ENCODE measurements at places on chromosomes 7 and 10. TPM values are rescaled to one million over a fixed set of nuclear protein-coding genes. Genes with fewer than 3 reads are reported as not detected.

- H3K4me3 ChIP-seq = peak overlapping the region; percentile 68
- no peaks in the 10 kb centered on the region for H3K36me3 ChIP-seq
- peak overlapping the region; percentile 95 for H3K27ac ChIP-seq
- no peak for DNase-seq
- no peaks in the 10 kb centered on the region for H3K27me3 ChIP-seq
- peaks cover 45% of the 10 kb centered on the region for H3K4me1 ChIP-seq
Measured at GRCh38 chr7:2554661-2555111, 638 bp downstream of the BRAT1 start.

- H3K27ac ChIP-seq = no peak overlapping the region
- peaks cover 12% of the 10 kb centered on the region for H3K4me1 ChIP-seq
- no peak overlapping the region for H3K4me3 ChIP-seq
- DNase-seq = no peak
Measured at GRCh38 chr10:84097787-84098353, 41.4 kb upstream of the GHITM start.

GRCh38 chr10:134247-135131, 766 bp upstream of the ZMYND11 start:
- H3K4me1 ChIP-seq = peaks cover 47% of the 10 kb centered on the region
- no peak for DNase-seq
- peak overlapping the region; percentile 72 for H3K4me3 ChIP-seq

DNA sequence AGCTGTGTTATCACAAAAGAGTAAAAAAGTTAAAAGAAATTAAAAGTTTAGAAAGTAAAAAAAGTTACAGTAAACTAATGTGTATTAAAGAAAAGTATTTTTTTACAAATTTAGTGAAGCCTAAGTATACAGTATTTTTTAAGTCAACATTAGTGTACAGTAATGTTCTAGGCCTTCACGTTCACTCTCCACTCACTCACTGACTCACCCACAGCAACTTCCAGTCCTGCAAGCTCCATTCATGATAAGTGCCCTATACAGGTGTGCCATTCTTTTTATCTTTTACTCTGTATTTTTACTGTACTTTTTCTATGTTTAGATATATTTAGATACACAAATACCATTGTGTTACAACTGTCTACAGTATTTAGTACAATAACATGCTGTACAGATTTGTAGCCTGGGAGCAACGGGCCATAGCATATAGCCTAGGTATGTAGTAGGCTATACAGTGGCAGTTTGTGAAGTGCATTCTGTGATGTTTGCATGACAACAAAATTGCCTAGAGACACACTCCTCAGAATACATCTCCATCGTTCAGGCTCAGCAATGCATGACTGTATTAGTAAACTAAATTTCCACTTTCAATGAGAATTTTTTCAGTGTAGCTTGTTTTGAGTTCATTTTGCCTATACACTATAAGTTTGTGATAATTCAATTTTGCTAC, 539.9 kb upstream of the C7orf33 start:
- H3K27me3 ChIP-seq = no peaks in the 10 kb centered on the region
- H3K27ac ChIP-seq = no peak overlapping the region
- no peaks in the 10 kb centered on the region for H3K36me3 ChIP-seq
- DNase-seq = no peak
- no peaks in the 10 kb centered on the region for H3K4me1 ChIP-seq
- no peak overlapping the region for H3K4me3 ChIP-seq

- H3K4me3 ChIP-seq = no peak overlapping the region
- DNase-seq = no peak
- no peaks in the 10 kb centered on the region for H3K36me3 ChIP-seq
- H3K27me3 ChIP-seq = no peaks in the 10 kb centered on the region
Measured at GRCh38 chr10:102068216-102068615, 3.1 kb downstream of the HPS6 start.

- H3K4me3 ChIP-seq = no peak overlapping the region
- H3K27me3 ChIP-seq = no peaks in the 10 kb centered on the region
- no peaks in the 10 kb centered on the region for H3K4me1 ChIP-seq
- no peak for DNase-seq
- no peaks in the 10 kb centered on the region for H3K36me3 ChIP-seq
Measured at GRCh38 chr7:84801396-84801795, 385.5 kb downstream of the SEMA3D start.

DNA sequence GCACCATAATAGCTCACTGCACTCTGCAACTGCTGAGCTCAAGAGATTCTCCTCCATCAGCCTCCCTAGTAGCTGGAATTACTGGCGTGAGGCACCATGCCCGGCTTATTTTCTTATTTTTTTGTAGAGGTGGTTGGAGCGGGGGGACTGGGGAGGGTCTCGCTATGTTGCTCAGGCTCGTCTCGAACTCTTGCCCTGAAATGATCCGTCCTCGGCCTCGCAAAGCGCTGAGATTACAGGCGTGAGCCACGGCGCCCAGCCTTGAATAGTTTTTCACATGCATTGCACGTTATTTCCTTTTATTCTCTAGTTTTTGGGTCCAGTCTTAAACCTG, 526 bp upstream of the LAMTOR4 start:
- peaks cover 6% of the 10 kb centered on the region for H3K36me3 ChIP-seq
- H3K27ac ChIP-seq = peak overlapping the region; percentile 61
- no peak for DNase-seq
- H3K4me1 ChIP-seq = peaks cover 14% of the 10 kb centered on the region
- H3K27me3 ChIP-seq = no peaks in the 10 kb centered on the region

- no peaks in the 10 kb centered on the region for H3K4me1 ChIP-seq
- H3K4me3 ChIP-seq = no peak overlapping the region
- H3K27ac ChIP-seq = no peak overlapping the region
- H3K36me3 ChIP-seq = no peaks in the 10 kb centered on the region
- no peaks in the 10 kb centered on the region for H3K27me3 ChIP-seq
Measured at GRCh38 chr10:112875476-112876267, 74.4 kb upstream of the TCF7L2 start.

DNA sequence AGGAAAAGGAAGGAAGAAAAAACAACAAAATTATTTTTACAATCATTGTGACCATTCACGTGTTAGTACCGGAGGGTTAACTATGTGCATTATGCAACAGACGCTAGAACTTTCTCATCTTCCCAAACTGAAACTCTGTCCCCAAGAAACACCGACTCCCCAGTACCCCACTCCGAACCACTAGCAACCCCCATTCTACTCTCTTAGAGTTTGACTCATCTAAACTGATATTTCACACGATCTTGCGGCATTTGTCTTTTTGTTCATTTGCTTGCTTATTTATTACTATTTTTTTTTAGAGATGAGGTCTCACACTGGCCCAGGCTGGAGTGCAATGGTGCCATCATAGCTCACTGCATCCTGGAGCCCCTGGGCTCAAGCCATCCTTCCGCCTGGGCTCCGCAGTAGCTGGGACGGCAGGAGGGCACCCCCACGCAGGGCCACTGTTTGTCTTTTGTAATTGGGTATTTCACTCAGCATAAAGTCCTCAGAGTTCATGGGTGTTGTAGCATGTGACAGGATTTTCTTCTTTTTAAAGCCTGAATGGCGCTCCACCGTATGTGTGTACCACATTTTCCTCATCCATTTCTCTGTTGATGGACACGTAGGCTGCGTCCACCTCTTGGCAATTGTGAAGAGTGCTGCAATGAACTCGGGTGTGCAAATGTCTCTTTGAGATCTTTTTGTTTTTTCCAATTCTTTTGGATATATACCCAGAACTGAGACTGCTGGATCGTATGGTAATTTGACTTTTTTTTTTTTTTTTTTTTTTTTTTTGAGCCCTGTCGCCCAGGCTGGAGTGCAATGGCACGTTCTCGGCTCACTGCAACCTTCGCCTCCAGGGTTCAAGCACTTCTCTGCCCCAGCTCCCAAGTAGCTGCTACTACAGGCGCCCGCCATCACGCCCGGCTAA, 9.5 kb downstream of the MNX1 start:
- no peaks in the 10 kb centered on the region for H3K36me3 ChIP-seq
- no peak for DNase-seq
- peak overlapping the region; percentile 46 for H3K4me3 ChIP-seq
- no peak overlapping the region for H3K27ac ChIP-seq
- peaks cover 23% of the 10 kb centered on the region for H3K27me3 ChIP-seq

DNA sequence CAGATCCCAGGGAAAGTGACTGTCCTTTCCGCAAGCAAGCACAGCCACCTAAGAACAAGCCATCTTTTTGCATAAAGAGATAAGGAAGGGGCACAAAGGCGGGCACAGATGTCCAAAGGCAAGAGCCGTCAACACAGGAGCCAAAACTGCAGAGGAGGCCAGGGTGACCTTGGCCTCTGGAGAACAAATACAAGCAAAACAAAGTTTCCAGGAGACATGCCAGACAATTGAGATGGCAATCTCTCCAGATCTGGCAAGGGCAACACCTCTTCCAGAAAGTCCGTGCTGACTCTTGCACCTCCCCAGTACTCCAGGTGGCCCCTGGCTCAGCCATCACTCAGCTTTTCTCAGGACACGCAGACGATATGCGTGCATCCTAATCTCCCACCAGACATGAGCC, 58.2 kb downstream of the TEX36 start:
- no peaks in the 10 kb centered on the region for H3K4me1 ChIP-seq
- peak overlapping the region; percentile 15 for H3K27ac ChIP-seq
- H3K36me3 ChIP-seq = no peaks in the 10 kb centered on the region
- no peak for DNase-seq

DNA sequence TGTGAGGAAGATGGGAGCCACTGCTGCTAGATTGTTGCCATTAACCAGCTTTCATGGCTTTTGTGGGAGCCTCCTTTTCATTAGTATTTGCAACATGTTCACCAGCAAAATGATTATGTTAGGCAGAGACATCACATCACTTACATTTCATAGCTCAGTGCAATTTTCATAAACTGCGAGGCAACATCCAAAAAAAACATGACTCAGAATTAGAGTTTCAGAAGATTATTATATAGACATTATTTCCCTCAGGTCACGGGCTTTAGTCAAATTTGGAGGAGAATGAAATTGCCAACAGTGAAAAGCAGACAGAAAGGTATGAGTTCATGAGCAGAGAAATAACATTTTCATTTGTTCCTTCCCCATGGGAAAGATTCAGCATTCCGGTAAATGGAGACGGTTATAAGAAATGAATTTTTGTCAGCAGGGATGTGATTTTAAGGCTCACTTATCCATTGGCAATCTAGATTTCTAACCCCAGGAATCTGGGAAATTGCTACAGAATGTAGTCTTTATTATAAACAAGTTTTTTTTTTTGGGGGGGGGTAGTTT, 573.2 kb downstream of the AUTS2 start:
- no peak for DNase-seq
- no peak overlapping the region for H3K27ac ChIP-seq
- no peaks in the 10 kb centered on the region for H3K27me3 ChIP-seq
- no peak overlapping the region for H3K4me3 ChIP-seq
- no peaks in the 10 kb centered on the region for H3K4me1 ChIP-seq

DNA sequence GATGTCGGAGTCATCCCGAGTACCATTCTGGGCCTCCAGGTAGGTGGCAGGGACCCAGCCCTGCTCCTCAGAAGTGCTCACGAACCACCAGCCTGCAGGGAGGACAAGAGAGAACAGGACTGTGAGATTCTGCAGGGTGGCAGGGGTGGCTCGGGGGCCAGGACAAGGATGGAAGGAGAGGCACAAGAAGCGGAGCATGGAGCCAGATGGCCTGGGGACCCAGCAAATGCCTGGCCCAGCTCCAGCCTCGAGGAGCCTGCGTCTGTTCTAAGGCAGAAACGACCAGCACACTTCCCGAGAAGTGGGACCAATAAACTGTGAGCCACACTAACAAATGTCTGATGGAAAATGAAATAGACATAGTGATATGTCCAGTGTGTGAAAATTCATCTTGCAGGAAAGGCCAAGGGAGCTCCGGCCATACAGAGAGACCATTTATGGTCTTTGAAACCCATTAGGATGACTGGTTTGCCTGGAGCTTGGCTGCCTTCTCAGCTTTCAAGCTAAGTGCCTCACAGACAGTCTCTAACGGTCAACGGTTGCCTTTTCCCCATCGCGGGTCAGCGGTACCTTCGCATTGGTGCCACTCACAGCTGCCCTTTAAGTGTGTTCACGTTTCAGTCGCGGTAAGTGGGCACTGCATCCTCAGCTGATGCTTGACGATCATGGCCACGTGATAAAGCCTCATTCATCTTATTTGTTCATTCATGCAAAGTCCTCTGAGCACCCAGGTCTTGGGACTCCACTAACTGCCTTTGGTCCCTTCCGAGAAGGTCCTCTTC, 133.8 kb downstream of the NEURL1 start:
- H3K27ac ChIP-seq = no peak overlapping the region
- H3K4me1 ChIP-seq = peaks cover 23% of the 10 kb centered on the region
- no peak for DNase-seq
- no peak overlapping the region for H3K4me3 ChIP-seq

GRCh38 chr10:26779176-26779860, 81.4 kb downstream of the ABI1 start:
- DNase-seq = no peak
- no peak overlapping the region for H3K27ac ChIP-seq
- no peak overlapping the region for H3K4me3 ChIP-seq
- no peaks in the 10 kb centered on the region for H3K36me3 ChIP-seq
- H3K4me1 ChIP-seq = peaks cover 53% of the 10 kb centered on the region

- no peak overlapping the region for H3K4me3 ChIP-seq
- H3K36me3 ChIP-seq = no peaks in the 10 kb centered on the region
- DNase-seq = no peak
- H3K27ac ChIP-seq = no peak overlapping the region
- no peaks in the 10 kb centered on the region for H3K27me3 ChIP-seq
Measured at GRCh38 chr10:14971867-14972448, 12.8 kb downstream of the MEIG1 start.

- H3K4me1 ChIP-seq = no peaks in the 10 kb centered on the region
- no peak for DNase-seq
- no peak overlapping the region for H3K4me3 ChIP-seq
- no peak overlapping the region for H3K27ac ChIP-seq
Measured at GRCh38 chr7:22732556-22733126, 5.6 kb downstream of the IL6 start.

GRCh38 chr10:127976701-127977356, 69.9 kb downstream of the PTPRE start:
- no peak overlapping the region for H3K27ac ChIP-seq
- H3K4me3 ChIP-seq = no peak overlapping the region
- H3K27me3 ChIP-seq = no peaks in the 10 kb centered on the region
- peaks cover 24% of the 10 kb centered on the region for H3K4me1 ChIP-seq
- H3K36me3 ChIP-seq = no peaks in the 10 kb centered on the region

GRCh38 chr7:1054438-1054837, 10.1 kb downstream of the GPR146 start:
- no peak overlapping the region for H3K4me3 ChIP-seq
- H3K4me1 ChIP-seq = peaks cover 46% of the 10 kb centered on the region
- peak overlapping the region; percentile 57 for H3K27ac ChIP-seq
- no peaks in the 10 kb centered on the region for H3K36me3 ChIP-seq
- no peaks in the 10 kb centered on the region for H3K27me3 ChIP-seq

DNA sequence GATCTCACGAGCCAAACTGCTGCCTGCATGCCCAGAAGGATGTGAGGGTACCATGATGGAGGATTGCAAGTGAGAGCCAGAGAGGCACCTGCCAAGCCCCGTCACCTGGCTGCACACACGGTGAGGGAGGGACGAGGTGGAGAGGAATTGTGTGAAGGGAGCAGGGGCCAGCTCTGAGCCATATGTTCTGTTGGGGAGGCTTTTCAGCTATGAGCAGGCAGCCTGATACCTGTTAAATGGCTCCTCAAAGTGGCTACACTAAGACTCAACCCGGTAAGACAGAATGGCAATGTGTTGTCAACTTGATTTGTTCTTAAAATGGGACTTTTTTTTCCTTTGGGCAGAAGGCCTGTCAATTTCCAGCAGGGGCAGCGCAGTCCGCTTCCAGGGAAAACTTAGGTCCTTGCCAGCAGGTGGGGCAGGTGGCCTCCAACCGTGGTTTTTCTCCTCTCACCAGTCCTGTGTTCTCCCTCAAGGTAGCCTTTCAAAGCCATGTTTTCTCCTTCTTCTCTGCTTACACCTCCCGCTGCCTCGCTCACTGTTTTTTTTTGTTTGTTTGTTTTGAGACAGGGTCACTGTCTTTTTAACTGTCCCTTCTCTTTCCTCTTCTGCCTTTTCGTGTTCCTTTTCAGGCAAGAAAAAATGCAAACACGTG, 57.7 kb upstream of the ZNRF2 start:
- no peaks in the 10 kb centered on the region for H3K36me3 ChIP-seq
- no peak overlapping the region for H3K27ac ChIP-seq
- no peaks in the 10 kb centered on the region for H3K27me3 ChIP-seq
- no peak for DNase-seq

Gene AFAP1L2
- 29.5 TPM for total RNA-seq

Gene MUC12
- total RNA-seq = 2.7 TPM

Data from vagina (tissue), 2 donors.